Right lung (tissue), 10 donors: ENCODE measurements at places on chromosomes 11 and 22. TPM values are rescaled to one million over a fixed set of nuclear protein-coding genes. Genes with fewer than 3 reads are reported as not detected.

DNA sequence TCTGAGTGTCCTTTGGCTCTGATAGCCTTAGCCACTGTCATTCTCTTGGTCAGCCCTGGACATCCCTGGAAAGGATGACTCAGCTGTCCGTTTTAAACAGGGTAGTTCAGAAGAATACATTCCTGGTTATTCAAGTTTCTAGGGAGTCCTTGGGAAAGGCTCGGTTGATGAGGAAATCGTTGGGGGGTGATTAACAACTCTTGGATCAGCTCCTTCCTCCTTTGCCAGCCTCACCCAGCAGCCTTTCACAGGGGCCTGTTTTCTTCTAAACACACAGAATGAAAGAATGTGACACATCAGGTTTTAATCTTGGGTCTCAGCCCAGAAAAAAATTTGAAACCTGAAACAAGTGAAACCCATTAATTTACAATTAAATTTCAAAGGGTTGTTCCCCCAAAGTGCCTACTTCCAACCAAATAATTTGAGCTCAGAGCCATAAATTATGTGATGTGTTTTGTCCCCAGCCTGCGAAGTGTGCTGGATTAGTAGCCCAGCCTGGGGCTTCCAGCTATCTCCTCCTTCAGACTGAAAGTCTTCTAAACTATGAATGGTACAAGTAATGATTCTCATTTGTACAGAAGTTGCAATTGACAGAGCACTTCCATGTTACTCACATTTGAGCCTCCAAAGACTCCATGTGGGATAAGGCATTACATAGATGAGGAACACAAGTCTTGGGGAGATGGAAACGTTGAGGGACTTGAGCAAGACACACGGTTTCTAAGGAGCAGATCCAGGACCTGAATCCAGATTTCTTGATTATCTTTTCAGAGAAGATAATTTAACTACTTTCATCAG lies 19.3 kb upstream of the MRGPRX2 start:
- peak; percentile 29 for DNase-seq

- no peak for DNase-seq
These were observed 277.6 kb downstream of the TTC28 start for GRCh38 chr22:28402060-28402459.

DNA sequence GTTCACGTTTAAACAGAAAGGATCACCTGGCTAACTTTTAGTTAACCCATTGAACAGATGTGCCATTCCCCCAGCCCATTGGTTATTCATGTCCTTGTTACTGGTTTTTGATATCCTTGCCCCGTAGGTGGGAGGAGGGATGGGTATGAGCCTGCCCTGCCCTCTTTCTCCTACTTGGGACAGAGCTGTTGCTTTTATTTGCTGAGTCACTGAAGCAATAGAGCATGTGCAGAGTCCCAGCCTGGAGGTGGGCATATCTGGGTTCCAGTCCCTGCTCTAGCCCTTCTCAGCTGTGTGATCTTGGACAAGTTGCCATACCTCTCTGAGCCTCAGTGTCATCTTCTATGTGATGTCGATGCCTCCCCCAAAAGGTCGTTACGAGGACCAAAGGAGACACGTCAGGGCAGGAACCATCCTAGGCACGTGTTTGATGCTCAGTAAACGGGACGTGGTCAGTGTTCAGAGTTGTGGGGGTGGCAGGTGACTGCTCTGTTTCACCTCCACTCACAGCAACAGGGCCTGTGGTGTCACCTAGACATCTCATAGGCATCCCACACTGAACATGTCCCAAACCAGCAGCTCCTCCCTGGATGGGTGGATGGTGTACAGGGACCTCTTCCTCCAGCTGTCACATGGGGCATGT lies 61.0 kb downstream of the BMAL1 start:
- DNase-seq: no peak

Gene MTNR1B
- not detected for polyA plus RNA-seq

DNA sequence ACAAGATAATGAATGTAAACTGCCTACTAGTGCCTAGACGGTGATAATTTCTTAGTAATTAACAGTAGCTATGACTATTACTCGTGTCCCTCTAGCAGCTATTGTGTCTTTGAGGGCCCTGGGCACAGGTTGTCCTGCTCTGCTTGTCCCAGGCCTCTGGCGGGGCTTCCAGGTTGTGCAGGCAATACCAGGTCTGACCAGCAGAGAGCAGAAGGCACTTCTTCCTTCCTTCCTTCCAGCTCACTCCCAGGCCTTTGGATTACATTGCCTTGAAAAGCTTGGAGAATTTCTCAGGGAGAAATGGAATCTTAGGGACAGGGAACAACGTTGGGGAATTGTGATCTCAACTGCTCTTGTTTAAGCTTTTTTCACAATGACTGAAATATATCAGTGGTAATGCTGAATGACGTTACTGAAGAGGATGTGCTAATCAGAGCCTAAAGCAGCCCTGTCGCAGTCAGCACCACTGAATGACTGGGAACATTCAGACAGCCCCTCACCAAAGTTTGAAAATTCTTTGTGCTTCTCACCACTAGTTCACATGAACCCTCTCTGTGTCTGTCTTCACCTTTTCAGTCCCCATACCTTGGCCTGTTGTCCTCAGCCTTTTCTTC lies 8.4 kb upstream of the CCKBR start:
- DNase-seq: peak; percentile 62
